ENCODE measurements at places on chromosomes 2 and 18. TPM values are rescaled to one million over a fixed set of nuclear protein-coding genes. Genes with fewer than 3 reads are reported as not detected.
A peak's percentile ranks its signal among the peaks of the same experiment; 100 is the strongest.

DNA sequence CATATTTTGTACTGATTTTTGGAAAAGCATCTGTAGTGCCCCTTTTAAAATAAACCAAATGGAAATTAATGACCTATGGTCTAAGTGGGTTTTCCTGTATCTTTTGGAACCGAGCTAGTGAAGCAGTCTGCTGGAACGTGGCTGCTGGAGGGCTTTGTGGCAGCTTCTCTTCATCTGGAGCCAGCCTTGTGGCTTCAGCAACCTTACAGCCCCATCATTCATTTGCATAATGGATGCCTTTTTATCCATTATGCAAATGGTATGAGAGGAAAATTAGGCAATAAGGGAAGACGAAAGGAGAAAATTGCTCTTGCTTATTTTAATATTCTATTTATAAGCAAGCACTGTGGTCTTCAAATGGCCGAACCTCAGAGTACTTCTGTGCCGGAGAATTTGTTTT lies 421.0 kb downstream of the PARD3B start:
- no peak for DNase-seq

- no peak for DNase-seq
Measured at GRCh38 chr2:193891023-193891422, 1696.3 kb upstream of the TMEFF2 start.

DNA sequence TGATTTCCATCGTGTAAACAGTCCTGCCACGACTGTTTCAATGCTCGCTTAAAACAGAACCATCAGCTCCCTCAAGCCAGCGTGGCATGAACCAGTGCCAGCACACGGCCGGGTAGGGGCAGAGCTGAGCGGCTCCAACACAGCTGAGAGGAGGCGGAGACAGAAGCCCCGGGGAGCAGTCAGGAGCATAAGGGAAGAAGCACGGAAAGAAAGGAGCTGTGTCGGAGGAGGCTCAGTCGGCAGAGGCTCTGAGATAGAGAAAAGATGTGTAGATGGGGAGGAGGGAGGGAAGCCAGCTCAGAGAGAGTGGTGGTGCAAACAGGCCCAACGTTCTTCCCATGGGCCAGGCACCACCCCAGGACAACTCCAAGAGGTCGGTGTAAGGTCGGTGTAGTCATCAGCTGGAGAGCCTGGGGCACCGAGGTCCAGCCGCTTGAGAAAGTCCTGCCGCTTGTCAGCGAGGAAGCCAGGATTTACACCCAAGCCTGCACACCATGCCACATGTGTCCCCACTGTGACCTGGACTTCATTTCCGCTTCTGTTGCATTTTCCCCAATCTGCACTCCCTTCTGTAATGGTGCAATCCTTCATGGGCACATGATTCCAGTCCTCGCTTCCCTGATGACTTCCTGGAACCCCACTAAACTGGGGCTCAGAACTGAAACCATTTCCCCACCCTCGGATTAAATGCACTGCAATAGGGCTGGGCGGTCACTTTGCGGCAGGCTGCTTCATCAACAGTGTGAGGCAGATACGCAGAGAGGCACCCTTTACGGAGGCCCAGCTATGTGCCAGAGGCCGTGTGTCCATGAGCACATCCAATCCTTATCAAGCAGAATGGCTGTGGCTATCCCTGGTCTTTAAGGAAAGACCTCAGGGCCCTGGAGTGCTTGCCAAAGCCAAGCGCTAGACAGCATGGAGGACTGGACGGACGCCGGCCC lies 43.5 kb downstream of the CYP27C1 start:
- DNase-seq: no peak

- peak; percentile 87 for DNase-seq
Measured at GRCh38 chr2:157874997-157875640, 1.0 kb downstream of the ACVR1 start.

GRCh38 chr2:37471994-37472393 lies 127.6 kb downstream of the QPCT start:
- no peak for DNase-seq

Gene SNTG2
- polyA plus RNA-seq: 0.62 TPM

Gene IL18R1
- polyA plus RNA-seq: 1.1 TPM

Gene TBR1
- 0.03 TPM for polyA plus RNA-seq

Gene CFC1
- polyA plus RNA-seq: not detected

Gene SIX3
- not detected for polyA plus RNA-seq
